ENCODE measurements at places on chromosomes 16 and 17.
A peak's percentile ranks its signal among the peaks of the same experiment; 100 is the strongest.

GRCh38 chr17:57913575-57914272 is 41.5 kb downstream of the CUEDC1 start:
- H3K27ac ChIP-seq = no peak overlapping the region
- H3K4me3 ChIP-seq = no peak overlapping the region
- H3K36me3 ChIP-seq = no peaks in the 10 kb centered on the region
- DNase-seq = no peak

- no peak overlapping the region for H3K27ac ChIP-seq
- no peak for DNase-seq
- no peaks in the 10 kb centered on the region for H3K4me1 ChIP-seq
- H3K27me3 ChIP-seq = no peaks in the 10 kb centered on the region
- H3K36me3 ChIP-seq = no peaks in the 10 kb centered on the region
Measured at GRCh38 chr17:66169839-66170238, 22.1 kb downstream of the CEP112 start.

DNA sequence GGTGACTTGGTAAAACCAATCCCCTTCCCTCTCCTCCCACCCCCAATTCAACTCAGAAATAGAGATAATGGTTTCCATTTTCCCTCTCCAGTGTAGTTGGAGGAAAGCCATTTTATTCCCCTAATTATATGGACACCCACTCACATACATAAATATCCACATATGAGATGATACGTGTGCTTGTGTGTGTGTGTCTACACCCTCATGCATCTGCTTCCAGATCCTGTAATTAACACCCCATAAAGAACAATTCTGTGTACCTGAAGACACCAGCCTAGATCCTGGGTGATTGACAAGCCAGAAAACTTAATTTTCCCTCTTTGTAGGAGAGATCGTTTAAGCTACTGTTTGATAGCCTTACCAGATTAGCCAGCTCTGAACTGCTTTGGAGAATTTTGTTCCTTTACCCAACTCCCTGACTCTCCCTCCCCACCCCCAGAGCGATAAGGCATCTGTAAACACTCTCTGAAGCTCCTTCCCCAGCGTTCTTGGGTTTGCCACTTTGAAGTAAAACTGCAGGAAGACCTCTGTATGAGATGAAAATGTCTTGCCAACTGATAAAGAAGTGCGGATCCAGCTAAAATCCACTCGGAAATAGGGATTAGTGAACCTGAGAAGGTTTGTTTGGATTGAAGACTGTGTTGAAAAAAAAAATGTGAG is 175.7 kb downstream of the RGS9 start:
- H3K27ac ChIP-seq = no peak overlapping the region
- no peaks in the 10 kb centered on the region for H3K27me3 ChIP-seq
- no peaks in the 10 kb centered on the region for H3K4me1 ChIP-seq
- no peaks in the 10 kb centered on the region for H3K36me3 ChIP-seq
- no peak overlapping the region for H3K4me3 ChIP-seq

GRCh38 chr17:1056761-1057160 is 59.8 kb downstream of the TIMM22 start:
- no peaks in the 10 kb centered on the region for H3K4me1 ChIP-seq
- H3K27ac ChIP-seq = no peak overlapping the region
- DNase-seq = no peak
- H3K4me3 ChIP-seq = no peak overlapping the region
- no peaks in the 10 kb centered on the region for H3K36me3 ChIP-seq

- H3K4me1 ChIP-seq = peaks cover 12% of the 10 kb centered on the region
- no peak overlapping the region for H3K4me3 ChIP-seq
- H3K36me3 ChIP-seq = no peaks in the 10 kb centered on the region
- H3K27me3 ChIP-seq = no peaks in the 10 kb centered on the region
- DNase-seq = no peak
Measured at GRCh38 chr16:169014-169413, 3.2 kb downstream of the HBM start.

DNA sequence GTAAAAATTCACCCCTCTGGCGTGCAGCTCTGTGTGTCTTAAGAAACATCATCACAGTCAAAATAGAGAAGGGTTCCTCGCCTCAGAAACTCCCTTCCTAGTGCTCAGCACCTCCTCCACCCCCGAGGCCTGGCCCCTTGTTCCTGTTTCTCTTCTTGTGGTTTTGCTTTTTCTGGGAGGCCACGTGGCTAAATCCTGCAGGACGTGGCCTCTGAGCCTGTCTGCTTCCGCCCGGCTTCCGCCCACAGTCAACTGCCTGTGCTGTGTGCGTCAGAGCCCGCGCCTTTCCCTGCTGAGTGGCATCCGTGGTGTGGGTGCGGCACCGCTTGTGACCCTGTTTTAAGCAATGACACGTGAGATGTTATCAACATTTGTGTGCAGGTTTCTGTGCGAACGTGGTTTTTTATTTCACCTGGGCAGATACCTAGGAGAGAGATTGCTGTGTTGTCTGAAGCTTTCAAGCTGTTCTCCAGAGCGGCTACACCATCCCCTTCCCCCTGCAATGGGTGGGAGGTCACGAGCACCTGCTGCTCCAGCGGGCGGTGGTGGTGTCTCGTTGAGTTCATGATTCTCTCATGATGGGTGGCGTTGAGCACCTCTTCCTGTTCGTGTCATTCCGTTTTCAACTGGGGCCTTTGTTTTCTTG is 21.7 kb downstream of the ACSF3 start:
- no peak overlapping the region for H3K4me3 ChIP-seq
- peak; percentile 75 for DNase-seq
- peaks cover 31% of the 10 kb centered on the region for H3K36me3 ChIP-seq

DNA sequence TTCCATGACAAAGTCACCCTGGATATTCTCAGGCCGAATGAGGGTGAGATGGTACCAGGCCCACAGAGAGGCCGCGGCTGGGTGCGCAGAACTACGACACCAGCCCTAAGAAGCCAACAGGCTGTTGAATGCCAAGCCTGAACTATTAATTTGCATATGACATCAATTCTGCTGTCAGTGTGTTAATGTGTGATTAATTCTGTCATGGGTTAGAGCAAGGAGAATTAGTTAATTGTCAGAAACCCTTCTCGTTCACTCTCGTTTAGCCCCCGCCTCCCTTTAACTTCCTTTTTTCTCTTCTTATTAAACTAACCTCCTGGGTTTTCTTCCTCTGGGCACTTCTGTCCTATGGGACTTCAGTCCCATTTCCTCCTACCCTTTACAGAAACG is 123.4 kb downstream of the ZFHX3 start:
- no peak for DNase-seq
- no peaks in the 10 kb centered on the region for H3K36me3 ChIP-seq
- H3K4me3 ChIP-seq = no peak overlapping the region
- peak overlapping the region; percentile 76 for H3K27ac ChIP-seq
- peaks cover 4% of the 10 kb centered on the region for H3K4me1 ChIP-seq

DNA sequence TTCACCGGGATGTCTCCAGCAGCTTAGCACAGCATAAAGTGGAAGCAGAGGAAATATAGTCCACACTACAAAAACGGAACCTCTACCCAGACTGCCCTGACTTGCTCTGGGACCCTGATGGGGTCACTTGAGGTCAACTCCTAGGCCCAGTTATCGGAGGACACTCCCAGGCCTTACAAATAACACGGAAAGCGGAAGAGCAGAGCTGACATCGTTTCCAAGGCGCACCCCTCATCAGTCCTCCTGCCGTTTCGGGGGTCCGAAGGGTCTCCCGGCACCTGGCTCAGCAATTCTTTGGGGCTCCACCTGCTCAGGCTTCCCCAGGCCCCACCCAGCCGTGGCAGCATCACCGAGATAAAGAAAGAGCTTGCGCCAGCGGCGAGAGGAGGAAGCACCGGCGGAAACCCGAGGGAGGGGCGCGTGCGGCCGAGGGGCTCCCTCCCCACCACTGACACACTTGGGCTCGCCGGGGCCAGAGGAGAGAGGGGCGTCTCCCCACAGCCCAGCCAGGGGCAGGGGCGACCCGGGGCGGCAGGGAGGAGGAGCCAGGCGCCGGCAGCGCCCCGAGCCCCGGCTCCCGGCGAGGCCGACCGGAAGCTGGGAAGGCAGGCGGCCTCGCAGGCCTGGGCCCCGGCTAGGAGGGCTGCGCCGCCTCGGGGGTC is 727 bp downstream of the CORO7 start:
- peak overlapping the region; percentile 85 for H3K4me3 ChIP-seq
- H3K27ac ChIP-seq = peak overlapping the region; percentile 51
- H3K36me3 ChIP-seq = no peaks in the 10 kb centered on the region
- peak; percentile 45 for DNase-seq
- H3K27me3 ChIP-seq = no peaks in the 10 kb centered on the region

- H3K36me3 ChIP-seq = no peaks in the 10 kb centered on the region
- no peaks in the 10 kb centered on the region for H3K4me1 ChIP-seq
- no peaks in the 10 kb centered on the region for H3K27me3 ChIP-seq
- no peak overlapping the region for H3K27ac ChIP-seq
Measured at GRCh38 chr17:19357761-19358160, 4.8 kb downstream of the B9D1 start.

DNA sequence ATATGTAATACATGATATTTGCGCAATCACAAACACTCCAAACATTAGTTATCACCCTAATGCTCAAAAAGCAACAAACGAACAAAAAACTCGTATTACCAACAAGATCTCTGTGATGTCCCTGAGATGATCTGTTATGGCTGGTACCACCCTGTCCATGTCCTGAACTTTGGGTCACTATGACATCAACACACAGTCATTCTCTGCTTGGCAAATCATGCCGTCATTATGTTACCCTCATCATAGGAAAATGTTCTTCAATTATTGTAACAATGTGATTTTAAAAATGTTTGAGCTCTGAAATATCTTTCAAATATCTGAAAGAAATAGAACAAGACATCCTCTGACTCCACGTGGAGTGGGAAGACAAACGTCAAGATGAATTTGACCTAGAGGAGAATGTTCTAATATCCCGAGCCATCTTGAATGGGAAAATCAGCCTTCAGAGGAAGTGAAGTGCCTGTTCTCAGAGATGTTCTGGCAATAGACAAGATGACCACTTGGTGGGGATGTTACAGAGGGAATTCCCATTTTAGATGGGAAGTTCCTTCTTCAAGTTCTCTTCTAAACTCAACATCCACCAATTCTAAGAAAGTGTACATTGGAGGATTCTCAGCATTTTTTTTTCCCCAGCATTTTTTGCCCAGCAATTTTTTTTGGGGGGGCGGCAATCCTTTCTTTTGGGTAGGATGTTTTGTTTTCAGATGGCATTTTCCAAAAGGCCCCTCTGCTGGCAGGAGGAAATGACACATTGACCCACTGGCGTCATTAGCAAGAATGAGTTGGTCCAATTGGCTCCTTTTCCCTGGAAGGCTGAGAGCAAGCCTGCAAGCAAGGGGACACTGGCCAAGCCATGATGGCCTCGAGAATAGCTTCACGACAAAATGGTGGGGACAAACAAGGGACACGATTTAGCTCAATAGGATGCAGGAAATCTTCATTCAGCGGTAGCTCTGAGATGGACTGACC is 3.7 kb upstream of the HSD17B2 start:
- no peak overlapping the region for H3K27ac ChIP-seq
- no peaks in the 10 kb centered on the region for H3K27me3 ChIP-seq
- H3K36me3 ChIP-seq = no peaks in the 10 kb centered on the region
- DNase-seq = no peak
- H3K4me3 ChIP-seq = no peak overlapping the region
- H3K4me1 ChIP-seq = peaks cover 4% of the 10 kb centered on the region

- H3K36me3 ChIP-seq = no peaks in the 10 kb centered on the region
- no peaks in the 10 kb centered on the region for H3K4me1 ChIP-seq
- no peak within 1 kb of the TSS for H3K4me3 ChIP-seq
- no peak within 1 kb of the TSS for H3K27ac ChIP-seq
- no peak for DNase-seq
Measured at GRCh38 chr16:2816751-2817339, at the start of gene PRSS21. Gene PRSS21 (plus strand): TSS chr16:2817237. CDS start chr16:2817269, 32 bp downstream.

DNA sequence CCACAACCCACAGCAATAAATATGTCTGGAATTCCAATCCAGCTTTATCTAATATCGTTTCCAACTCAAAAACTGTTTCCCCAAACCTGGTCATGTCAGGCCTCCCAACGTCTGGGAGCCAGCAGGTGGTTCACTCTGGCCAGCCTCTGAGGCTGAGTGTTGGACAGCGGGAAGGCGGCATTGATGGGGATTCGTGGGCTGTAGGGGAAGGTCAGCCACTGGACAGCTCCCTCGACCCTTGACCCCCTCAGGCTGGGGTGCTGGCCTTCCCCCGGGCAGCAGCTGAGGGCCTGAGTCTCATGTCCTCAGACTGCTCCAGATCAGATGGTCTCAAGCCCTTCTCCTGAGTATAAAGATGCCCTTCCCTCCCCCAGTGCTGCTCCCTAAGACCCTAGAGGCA is 50.2 kb downstream of the SDK2 start:
- no peaks in the 10 kb centered on the region for H3K27me3 ChIP-seq
- H3K36me3 ChIP-seq = no peaks in the 10 kb centered on the region
- no peak overlapping the region for H3K4me3 ChIP-seq
- no peaks in the 10 kb centered on the region for H3K4me1 ChIP-seq
- no peak for DNase-seq
- no peak overlapping the region for H3K27ac ChIP-seq

- peaks cover 10% of the 10 kb centered on the region for H3K4me1 ChIP-seq
- H3K27me3 ChIP-seq = no peaks in the 10 kb centered on the region
- H3K4me3 ChIP-seq = no peak overlapping the region
- H3K27ac ChIP-seq = no peak overlapping the region
Measured at GRCh38 chr17:73952480-73953205, 250.8 kb upstream of the RPL38 start.

DNA sequence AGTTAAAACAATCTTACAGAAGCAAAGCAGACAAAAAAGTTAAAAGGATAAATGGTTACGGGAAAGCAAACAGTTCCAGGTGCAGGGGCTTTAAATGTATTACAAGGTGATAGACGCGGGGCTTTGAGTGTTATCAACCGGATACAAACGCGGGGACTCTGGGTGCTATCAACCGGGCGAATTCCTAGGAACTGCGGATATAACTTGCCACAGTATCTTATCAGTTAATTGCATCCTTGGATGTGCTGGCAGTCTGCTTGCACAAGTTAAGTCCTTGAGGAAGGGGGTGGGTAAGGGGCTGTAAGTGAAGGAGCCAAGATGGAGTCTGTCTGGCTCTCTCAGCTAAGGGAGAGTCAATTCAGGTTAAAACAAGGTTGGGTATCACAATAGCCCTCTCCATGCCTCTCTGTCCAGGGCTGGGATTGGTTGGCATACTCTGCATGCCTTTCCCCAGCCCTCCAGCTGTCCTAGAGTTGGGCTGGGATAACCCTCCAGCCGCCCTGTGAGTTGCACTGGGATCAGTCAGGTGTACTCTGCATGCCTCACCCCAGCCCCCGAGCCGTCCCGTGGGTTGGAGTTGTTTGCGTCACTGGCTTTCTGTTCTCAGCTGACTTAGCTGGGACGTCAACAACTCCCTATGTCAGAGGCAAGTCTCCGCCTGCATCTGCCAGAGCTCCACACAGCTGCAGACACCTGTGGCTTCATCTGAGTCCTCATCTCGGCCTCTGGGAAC is 40.9 kb downstream of the TMEM235 start:
- H3K27me3 ChIP-seq = no peaks in the 10 kb centered on the region
- DNase-seq = peak; percentile 79
- H3K36me3 ChIP-seq = no peaks in the 10 kb centered on the region
- peak overlapping the region; percentile 62 for H3K27ac ChIP-seq

DNA sequence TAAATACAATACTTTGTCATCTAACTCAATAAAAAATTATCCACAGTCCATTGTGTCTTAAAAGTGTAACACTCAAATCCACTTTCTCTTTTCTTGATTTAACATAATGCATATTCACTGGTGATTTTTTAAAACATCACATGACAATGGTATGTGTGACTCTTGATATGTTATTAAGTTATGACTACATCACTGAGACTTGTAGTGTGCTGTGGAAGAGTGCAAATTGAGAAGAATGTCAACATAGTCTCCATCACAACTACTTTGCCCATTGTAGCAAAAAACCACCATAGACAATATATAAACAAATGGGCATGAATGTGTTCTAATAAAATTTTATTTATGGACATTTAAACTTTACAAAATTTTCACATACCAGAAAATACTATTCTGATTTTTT is 380.7 kb upstream of the PMFBP1 start:
- no peak overlapping the region for H3K27ac ChIP-seq
- no peaks in the 10 kb centered on the region for H3K4me1 ChIP-seq
- no peak overlapping the region for H3K4me3 ChIP-seq
- no peaks in the 10 kb centered on the region for H3K36me3 ChIP-seq
- DNase-seq = no peak
- H3K27me3 ChIP-seq = no peaks in the 10 kb centered on the region

All from pancreas (tissue), 10 donors.